GM12892 (cell line): ENCODE measurements at places on chromosomes 1 and 21.

DNA sequence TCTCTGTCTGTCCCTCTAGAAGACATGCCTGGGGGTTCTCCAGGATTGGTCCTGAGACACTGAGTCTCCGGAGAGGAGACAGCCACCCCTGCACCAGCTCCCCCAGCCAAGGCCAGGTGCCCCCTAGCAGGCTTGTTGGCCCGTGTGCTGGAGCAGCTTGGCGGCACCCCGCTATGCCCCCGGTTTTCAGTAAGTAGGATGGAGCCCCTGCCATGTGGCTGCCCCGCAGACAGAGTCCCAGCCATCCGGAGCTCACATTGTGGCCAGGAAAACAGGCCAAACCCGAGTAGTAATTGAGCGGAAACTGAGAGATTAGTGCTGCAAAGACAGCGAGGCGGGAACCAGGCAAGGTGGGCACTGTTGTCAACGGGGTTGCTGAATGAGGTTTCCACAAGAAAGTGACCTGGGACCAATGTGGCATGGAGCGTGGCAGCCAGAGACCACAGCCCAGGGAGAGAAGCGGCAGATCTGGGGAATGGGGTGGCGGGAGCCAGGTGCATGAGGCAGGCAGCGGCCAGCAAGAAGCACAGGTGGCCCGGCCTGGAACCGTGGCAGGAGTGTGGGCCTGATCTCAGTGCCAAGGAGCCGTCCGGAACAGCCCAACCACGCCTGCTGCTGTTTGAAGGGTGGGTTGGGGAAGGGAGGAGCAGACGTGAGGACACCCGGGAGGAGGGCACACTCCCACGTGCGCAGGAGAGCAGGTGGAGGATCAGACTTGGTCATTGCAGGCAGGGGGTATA lies 137.4 kb upstream of the VAMP3 start:
- no peak for DNase-seq

DNA sequence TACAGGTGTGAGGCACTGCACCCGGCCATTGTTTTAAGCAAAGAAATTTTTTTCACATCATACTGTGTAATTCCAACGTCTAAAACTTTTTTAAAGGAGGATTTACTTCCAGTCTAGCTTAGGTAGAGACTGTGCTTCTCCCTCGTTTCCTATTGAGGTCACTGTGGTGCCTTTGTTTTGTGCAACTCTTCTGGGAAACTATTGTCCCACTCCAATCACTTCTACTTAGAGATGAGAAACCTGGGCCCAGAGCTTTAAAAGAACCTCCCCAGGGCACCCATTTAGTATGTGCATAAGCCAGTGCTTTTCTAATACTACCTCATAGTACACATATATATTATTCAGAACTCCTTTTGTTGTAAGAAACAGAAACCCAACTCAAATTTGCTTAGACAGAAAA lies 120.0 kb upstream of the ZNF644 start:
- DNase-seq, result no peak

GRCh38 chr21:45128613-45129188 lies 54.3 kb downstream of the ADARB1 start:
- no peak for DNase-seq

- DNase-seq, result no peak
Measured at GRCh38 chr1:109482791-109483671, 674 bp upstream of the ATXN7L2 start.

DNA sequence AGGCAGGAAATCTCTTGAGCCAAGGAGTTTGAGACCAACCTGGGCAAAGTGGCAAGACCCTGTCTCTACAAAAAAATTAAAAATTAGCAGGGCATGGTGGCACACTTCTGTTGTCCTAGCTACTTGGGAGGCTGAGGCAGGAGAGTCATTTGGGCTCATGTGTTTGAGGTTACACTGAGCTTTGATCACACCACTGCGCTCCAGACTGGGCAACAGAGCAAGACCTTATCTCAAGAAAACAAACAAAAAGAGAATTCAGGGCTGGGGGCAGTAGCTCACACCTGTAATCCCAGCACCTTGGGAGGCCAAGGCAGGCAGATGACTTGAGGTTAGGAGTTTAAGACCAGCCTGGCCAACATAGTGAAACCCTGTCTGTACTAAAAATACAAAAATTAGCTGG lies 17.8 kb upstream of the SLC16A1 start:
- DNase-seq, result no peak

GRCh38 chr1:231665101-231665500 lies 38.5 kb downstream of the DISC1 start:
- no peak for DNase-seq

DNA sequence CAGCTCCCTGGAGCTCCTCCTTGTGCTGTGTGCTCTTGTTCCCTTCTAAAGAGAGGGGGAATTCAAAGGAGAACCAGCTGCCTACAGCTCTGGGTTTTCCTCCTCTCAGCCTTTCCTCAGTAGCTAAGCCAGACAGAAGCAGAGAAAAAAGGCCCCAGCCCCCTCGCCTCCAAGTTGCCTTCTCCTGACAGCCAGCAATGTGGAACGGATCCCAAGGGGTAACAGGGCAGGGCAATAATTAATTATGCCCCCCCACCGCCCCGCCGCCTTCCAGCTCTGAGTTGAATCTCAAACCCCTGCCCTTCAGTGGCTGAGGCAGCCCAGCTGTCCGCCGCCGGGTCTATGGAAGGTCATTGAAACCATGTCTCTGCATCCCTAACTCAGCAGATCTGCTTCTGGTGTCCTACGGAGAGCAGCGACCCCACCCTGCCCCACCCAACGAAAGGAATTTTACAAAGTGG lies 69.0 kb upstream of the GOLT1A start:
- DNase-seq, result no peak

DNA sequence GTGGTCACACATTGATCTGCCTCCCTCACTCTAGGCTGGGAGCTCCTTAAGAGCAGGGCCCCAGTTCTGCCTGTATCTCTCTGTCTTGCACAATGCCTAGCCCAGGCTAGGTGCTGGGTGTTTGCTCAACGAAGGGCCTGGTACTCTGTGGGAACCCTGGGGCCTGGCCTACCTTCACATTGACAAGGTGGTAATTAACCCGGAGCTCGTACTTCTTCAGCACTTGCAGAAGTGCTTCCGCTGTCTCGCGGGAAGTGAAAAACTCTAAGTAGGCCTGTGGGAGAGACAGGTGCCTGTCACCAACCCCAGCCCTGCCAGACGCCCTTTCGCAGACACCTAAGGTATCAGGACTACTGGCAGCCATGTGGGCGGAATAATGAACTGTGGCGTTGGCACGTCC lies 13.7 kb downstream of the MTHFR start:
- DNase-seq, result no peak

DNA sequence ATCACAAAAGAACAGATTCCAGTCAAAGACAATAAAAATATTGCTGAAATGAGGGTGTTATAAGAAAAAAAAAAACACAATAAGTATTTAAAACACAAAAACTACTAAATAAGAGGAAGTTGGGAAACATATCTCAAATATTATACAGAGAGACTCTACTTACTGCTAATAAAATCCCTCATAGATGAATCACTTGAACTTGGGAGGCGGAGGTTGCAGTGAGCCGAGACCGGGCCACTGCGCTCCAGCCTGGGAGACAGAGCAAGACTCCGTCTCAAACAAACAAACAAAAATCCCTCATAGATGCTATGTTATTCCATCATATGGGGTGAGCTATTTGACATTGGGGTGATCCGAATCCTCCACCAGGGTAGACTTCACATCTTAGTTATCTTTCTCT lies 48.0 kb upstream of the ZNF281 start:
- no peak for DNase-seq

- DNase-seq, result peak; percentile 5
Measured at GRCh38 chr1:182484531-182485257, 34.7 kb downstream of the RGSL1 start.

- no peak for DNase-seq
Measured at GRCh38 chr1:55781944-55782482, 566.8 kb upstream of the USP24 start.

GRCh38 chr1:103108376-103109150 lies at the start of gene COL11A1:
COL11A1 (minus strand) TSS chr1:103108522; CDS start chr1:103108178, 344 bp downstream.
- no peak for DNase-seq

DNA sequence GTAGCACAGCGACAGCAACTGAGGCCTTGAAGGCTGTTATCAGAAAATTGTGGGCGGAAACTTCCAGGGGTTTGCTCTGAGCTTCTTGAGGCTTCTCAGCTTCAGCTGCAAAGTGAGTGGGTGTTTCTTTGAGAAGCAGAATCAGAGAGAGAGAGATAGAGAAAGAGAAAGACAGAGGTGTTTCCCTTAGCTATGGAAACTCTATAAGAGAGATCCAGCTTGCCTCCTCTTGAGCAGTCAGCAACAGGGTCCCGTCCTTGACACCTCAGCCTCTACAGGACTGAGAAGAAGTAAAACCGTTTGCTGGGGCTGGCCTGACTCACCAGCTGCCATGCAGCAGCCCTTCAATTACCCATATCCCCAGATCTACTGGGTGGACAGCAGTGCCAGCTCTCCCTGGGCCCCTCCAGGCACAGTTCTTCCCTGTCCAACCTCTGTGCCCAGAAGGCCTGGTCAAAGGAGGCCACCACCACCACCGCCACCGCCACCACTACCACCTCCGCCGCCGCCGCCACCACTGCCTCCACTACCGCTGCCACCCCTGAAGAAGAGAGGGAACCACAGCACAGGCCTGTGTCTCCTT lies at the start of gene FASLG:
Gene FASLG (plus strand): TSS at position 233 of the 583 bp plus-strand sequence. CDS start 99 bp downstream, at position 332.
- DNase-seq, result no peak

- no peak for DNase-seq
Measured at GRCh38 chr1:236800623-236801022, 5.5 kb downstream of the MTR start.

DNA sequence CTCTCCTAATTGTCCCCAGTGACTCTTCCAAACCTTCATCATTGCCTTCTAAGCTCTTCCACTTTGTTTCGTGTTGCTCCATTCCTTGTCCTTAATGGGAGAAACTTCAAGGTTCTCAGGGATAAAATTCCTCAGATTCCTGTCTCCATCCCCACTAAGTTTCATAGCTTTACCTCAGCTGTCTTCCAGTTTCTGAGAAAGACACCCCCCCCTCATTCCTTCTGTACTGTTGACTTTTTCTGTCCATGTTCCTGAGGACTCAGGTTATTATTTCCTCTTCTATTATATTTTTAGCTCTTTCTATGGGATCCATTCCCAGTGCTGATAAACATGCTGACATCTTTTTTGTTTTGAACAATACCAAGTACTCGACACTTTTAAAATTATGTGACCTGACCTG lies 215.3 kb upstream of the PTGFR start:
- DNase-seq, result no peak

DNA sequence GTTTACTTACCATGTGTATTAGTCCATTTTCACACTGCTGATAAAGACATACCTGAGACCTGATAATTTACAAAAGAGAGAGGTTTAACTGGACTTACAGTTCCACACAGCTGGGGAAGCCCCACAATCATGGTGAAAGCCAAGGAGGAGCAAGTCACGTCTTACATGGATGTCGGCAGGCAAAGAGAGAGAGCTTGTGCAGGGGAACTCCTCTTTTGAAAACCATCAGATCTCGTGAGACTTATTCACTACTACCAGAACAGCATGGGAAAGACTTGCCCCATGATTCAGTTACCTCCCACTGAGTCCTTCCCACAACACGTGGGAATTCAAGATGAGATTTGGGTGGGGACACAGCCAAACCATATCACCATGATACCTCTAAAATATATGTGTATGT lies 39.3 kb upstream of the ERRFI1 start:
- no peak for DNase-seq

- no peak for DNase-seq
Measured at GRCh38 chr1:214027498-214027897, 39.7 kb downstream of the PROX1 start.
